ENCODE measurements at places on chromosomes 3 and 15.

- DNase-seq = no peak
Measured at GRCh38 chr15:42313463-42313862, 40.2 kb upstream of the TMEM87A start.

- no peak for DNase-seq
Measured at GRCh38 chr3:9019259-9019961, 56.1 kb upstream of the RAD18 start.

DNA sequence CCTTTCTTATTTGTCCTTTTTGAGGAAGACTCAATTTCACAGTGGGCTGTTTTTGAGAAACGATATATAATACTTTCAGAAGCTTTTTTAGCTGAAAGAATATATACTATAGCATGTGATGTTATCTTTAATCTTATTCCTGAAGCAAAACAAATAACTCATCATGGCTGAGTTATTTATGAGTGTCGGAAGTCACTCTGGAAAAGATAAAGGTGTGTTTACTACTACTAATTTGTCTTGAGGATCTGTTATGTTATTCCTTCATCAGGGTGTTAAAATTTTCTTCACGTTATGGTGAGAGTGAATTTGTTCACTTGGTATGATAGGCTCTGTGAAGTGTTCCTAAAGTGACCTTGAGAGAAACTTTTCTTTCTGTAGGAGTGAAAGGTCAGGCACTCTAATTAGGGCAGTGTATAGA is 4.7 kb downstream of the TCF12 start:
- DNase-seq = no peak

GRCh38 chr15:70617911-70618287 is 145.5 kb downstream of the UACA start:
- DNase-seq = no peak

- DNase-seq = no peak
Measured at GRCh38 chr3:179943117-179943880, 93.4 kb downstream of the PEX5L start.

GRCh38 chr3:121629601-121630000 is 31.1 kb downstream of the HCLS1 start:
- no peak for DNase-seq

DNA sequence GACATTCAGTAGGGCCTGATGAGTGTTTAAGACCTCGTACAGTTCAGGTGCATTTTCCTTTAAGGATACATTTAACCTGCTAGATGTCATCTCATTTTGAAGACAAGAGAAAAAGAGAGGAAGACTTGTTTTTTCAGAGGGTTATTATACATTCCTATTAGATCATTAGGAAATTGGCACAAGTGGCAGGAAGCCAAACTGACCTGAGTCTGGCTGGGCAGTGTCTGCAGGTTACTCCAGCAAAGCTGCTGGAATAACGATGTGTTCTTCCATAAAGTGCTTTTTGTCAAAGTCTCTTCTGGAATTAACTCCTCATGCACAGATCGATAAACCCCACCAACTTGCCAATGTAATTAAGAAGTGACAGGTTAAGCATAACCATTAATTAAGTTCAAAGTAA is 396.4 kb upstream of the TPRG1 start:
- DNase-seq = no peak

DNA sequence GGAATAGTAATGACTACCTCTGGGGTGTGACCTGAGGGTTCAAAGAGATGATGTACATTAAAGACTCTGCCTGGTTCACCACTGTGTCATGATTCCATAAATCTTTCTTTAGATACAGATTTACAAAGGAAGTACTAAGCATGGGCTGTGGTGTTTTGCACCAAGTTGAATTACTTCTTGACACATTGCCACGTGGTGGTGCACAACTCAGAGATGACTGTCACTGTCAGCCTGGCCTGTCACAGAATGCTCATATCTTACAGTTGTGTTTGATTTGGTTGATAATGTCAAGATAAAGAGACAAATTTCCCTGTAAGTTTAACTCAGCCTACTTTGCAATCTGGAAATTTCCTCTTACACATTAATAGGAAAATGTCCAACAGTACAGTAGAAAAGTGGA is 3.2 kb downstream of the CTDSPL start:
- DNase-seq = peak; percentile 39

DNA sequence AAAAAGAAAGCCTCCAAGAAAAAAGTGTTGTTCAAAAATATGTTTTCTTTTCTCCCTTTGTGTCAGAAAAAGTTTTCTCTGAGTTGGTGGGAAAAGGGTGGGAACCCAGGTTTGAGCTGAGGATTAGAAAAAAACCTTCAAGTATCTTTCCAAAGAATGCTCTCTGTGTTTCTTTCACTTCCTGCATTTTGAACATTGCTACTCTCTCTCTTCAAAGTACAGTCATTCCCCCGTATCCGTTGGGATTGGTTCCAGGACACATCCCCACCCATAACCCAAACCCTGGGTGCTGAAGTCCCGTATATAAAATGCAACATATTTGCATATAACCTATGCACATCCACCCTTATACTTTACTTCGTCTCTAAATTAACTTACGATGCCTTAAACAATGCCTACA is 139.6 kb downstream of the TMCO5A start:
- no peak for DNase-seq

GRCh38 chr15:99336794-99337193 is 85.5 kb downstream of the LRRC28 start:
- no peak for DNase-seq

- no peak for DNase-seq
Measured at GRCh38 chr3:123488645-123489347, 39.9 kb upstream of the ADCY5 start.

GRCh38 chr15:93294066-93294465 is 205.1 kb upstream of the RGMA start:
- no peak for DNase-seq

DNA sequence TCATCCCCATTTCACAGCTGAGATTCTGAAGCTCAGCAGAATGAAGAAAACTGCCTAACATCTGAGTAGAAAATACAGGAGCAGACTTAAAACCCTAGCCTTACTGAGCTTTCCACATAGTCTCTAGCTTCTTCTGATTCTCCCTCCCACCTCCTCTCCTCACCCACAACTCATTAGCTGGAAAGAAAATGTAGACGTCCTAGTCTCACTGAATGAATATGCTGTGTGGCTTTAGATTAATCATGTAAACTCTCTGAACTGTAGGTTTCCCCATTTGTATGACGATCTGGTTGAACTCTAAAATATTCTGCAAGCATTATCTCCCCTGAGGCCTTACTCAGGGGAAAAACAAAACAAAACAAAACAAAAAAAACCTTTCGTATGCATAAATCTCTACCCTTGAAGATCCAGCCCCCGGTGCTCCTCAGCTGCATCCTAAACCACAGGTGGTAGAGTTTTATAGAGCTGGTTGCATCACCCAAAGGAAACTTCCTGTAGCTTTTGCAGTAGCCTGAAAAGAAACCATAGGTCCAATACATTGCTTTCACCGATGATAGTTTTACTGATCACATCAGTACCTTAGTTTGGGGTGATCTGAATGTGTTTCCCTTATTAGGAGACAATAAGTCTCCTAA is 40.6 kb downstream of the FOXB1 start:
- no peak for DNase-seq

- DNase-seq = no peak
Measured at GRCh38 chr15:58526647-58527192, 94.9 kb downstream of the LIPC start.

DNA sequence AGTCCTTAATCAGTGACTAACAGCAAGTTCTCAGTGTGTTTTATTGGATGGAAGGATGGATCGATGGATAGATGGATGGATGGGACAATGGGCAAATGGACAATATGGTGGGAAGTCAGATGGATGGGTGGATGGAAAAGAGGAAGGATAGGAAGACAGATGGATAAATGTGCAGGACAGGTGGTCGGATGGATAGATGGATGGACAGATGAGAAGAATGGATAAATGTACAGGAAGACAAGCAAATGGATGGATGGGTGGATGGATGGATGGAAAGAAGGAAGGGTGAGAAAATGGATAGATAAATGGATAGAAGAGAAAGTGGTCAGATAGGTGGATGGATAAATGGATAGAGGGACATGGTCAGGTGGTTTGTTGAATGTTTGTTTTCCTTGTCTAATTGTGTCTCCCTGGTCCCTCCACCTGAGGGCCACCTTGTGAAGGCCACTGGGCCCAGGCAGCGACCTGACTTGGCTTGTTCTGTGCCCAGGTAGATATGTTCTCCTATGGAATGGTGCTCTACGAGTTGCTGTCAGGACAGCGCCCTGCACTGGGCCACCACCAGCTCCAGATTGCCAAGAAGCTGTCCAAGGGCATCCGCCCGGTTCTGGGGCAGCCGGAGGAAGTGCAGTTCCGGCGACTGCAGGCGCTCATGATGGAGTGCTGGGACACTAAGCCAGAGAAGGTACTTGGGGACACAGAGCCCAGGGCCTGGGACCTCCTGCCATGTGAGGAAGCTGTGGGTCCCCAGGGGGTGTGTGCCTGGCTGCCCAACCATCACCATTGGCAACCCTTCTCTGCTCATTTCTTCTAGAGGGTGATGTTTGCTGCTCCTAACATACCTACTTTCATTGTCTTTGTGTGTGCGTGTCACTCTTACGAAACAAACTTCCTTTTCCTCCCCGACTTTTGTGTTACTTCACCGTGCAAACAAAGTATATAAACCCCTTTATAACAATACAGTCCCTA is 137.5 kb downstream of the LRRK1 start:
- DNase-seq = no peak

DNA sequence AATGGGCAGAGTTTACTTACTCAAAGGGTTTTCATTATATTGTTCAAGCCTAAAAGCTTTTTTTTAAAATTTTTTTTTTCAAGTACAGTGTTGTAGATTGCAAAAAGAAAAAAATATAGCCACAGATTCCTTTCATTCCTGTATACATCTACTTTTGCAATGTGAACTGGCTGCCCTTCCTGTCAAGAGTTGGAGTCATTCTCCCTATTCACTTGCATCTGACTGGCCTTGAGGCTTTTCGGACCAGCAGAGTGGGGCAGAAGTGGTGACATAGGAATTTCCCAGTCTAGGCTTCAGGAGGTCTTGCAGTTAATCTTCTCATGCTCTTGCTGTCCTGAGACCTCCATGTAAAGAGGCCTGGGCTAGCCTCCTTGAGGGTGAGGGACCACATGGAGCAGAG is 218.3 kb upstream of the CFAP20DC start:
- DNase-seq = no peak

Data from GM13977 (cell line).